NCI-H1092 (cell line): ENCODE measurements at places on chromosomes 16 and 17.

- no peak for DNase-seq
Measured at GRCh38 chr16:81136390-81137335, 40.5 kb upstream of the GCSH start.

DNA sequence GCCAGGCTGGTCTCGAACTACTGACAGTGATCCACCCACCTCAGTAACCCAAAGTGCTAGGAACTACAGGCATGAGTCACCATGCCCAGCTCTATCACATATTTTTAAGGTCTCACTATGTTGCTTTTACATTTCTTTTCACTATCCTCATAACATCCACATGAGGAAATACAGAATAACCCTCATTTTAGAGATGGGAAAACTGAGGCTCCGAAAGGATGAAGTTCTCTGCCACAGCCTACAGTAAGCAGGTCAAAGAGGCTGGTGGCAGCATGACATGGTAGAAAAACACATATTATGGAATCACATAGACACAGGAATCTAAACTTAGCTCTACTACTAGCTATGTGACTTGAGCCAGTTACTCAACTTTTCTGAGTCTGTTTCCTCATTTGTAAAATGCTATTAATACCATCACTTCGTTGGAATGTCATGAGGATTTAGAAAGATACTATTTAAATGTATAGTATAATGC is 32.2 kb downstream of the APPBP2 start:
- no peak for DNase-seq

- DNase-seq = no peak
Measured at GRCh38 chr16:86286991-86287663, 223.2 kb upstream of the FOXF1 start.

- no peak for DNase-seq
Measured at GRCh38 chr17:42039794-42040763, 10.3 kb downstream of the C17orf113 start.

DNA sequence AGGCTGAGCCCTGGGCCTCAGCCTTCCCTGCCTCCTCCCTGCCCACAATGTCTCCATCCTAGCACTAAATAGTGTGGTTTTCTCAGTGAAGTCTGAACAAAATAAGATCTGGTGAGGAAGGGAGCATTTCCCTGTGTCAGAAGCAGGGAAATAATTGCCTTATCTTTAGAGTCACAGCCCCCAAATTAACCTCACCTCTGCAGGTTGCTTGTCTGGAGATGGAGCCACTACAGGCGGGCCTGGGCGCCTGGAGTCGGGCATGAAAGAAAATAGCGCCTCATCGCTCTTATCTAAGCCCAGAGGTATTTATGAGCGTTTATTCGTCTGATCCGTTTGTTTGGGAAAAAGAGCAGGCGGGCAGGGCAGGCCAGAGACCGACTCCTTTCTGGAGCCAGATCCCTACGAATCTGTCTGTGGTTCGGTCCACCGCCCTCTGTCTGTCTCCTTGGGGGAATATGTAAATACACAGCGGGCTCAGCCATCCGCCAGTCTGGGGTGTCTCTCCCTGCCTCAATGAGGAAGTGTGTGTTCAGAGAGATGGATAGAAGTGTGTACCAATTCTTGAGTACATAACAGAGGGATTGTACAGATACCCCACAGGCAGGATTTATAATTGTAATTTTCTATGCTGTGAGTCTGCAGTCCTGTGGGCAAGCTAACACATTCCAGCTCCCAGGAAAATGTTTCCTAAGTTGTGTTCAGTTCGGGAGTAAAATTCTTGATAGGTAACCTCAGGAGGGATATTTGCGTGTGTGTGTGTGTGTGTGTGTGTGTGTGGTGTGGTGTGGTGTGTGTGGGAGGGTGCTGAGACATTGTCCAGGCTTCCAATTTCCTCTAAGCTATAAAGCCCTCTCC is 4.3 kb downstream of the HOXB6 start:
- no peak for DNase-seq

DNA sequence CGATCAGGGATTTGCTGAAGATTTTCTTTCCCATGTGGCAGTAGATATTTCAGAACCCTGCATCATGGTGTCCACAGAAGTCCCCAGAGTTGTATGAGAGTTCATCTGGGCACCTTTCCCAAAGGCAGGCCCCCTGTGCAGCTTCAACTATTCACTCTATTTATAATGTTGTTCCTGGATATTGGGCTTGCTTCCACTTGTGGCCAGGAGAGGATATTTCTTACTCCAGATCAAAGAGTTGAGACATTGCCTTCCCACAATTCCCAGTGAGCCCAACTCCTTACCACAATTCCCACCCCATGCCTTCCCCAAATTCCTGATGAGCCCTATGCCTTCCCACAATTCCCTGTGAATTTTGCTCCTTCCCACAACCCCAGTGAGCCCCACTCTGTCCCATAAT is 206.9 kb downstream of the WWOX start:
- DNase-seq = no peak

DNA sequence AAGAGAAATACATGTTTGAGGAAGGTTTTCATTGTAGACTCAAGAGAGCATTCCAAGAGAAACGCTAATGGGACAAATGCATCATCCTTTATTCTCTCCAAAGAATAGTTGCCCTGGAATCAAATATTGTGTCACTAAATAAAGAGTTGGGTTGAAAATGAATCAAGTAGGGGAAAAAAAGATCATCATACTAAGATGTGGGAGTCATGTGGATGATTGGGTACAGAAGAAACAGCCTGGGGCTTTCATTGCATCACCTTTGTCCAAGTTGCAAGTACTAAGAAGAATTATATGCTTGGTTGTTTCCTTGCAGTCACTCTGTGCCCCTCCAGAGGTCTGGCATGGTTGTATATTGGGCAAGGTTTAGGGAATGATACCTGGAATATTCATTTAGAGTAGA is 658.9 kb downstream of the TOX3 start:
- no peak for DNase-seq

GRCh38 chr16:64132759-64133361 is 989.0 kb downstream of the CDH11 start:
- no peak for DNase-seq

DNA sequence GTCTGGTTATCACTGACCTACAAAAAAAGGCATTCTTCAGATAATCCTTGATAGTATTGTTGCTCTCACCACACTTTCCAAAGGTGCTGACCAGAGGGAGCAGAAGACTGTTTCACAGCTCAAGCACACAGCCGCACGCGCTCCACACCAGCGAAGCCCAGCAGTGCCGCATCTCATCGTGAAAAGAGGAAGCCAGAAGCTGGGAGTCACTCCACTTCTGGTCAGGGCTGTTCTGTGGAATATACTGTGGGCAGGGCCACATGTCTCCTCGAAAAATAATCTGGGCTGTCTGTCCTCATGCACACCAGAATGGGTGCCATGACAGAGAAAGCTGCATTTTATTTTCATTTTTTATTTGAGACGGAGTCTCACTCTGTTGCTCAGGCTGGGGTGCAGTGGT is 7.3 kb upstream of the PRSS36 start:
- DNase-seq = no peak

GRCh38 chr17:40457964-40458791 is 14.9 kb downstream of the IGFBP4 start:
- no peak for DNase-seq
